NCI-H774 (cell line): ENCODE measurements at places on chromosomes 1 and 21.

GRCh38 chr1:46153732-46154131 is 21.2 kb upstream of the TSPAN1 start:
- no peak for DNase-seq

DNA sequence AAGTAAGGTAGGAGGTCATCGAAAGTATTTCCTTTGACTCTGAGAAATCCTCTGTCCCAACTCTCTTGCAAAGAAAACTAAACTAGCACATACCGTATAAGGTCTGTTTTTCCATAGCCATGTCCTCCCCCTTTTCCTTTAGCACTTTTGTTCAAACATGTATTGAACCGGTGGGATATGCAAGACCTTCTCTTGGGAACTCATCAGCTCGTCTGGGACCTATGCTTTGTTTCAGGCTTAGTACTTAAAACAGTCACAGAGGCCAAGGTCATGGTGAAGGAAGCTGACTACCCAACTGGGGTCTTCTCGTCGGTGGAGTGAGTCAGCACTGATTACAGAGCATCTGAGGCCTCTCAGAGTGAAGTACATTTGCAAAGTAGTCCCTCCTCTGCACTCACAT is 185.0 kb downstream of the ZBTB18 start:
- no peak for DNase-seq

DNA sequence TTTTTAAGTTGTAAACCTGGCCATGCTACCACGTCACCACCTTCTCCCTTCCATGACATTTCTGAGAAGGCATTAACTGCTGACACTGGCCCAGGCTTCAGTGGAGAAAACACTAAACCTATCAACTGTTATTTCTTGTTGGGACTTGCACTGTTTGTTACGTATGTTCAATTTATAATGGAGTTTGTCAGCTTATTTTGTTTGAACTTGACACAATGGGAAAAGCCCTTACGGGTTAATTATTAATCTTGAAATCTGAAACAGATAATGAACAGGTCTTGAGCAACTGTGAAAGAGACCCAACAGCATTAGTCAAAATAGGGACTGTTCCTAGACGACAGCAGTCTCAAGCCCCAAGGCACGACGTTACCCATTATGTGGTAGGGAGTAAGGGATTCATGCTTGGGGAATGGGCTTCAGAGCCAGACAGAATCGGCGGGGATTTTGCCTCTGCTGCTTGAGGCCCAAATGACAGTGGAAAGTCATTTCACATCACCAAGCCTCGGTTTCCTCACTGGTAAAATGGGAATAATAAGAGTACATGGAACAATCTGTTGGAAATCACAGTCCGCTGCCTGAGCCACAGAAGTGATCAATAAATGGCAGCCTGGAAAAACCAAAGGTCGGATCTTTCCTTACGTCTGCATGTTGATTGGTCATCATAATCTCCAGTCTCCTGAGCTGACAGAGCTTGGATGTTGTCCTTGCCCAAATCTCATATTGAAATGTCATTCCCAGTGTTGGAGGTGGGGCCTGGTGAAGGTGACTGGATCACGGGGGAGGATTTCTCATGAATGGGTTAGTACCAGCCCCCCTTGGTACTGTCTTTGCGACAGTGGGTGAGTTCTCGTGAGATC is 44.5 kb downstream of the TIAM1 start:
- DNase-seq: no peak

GRCh38 chr1:181049378-181049777 is 15.6 kb downstream of the MR1 start:
- DNase-seq: no peak

DNA sequence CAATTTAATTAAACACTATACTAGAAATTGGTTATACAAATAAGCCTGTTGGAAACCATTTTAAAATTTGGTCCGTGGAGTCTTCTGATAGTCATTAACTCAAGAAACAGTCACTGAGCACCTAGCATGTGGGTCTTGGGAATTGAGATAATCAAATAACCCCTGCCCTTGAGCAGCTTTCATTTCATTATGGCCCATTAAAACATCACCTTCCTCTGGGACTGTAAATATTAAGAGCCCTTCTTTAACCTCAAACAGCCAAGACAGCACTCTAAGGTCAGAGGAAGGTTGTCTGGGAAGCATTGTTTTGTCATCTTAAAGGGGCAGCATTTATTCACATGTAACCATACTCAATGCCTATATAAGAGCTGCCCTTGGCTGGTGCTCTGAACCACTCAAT is 610.3 kb upstream of the USP24 start:
- no peak for DNase-seq

GRCh38 chr1:228851193-228851592 is 115.9 kb downstream of the RHOU start:
- no peak for DNase-seq

DNA sequence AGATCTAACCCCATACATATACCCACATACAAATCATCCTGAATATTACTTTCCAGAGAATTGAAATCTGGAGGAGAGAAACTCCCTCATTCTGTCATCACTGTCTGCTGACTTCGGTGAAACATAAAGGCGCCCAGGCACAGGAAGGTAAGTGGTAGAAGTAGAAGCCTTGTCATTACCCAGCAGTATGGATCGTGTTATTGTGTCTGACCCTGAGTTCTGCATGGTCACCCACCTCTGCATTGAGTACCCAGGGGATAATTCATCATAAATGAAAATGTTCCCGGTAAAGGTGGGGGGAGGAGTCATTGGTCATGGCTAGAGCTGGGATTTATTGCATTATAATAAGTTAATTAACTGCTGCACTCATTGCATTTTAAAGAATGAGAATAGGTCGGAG is 342.6 kb upstream of the PKN2 start:
- DNase-seq: no peak

DNA sequence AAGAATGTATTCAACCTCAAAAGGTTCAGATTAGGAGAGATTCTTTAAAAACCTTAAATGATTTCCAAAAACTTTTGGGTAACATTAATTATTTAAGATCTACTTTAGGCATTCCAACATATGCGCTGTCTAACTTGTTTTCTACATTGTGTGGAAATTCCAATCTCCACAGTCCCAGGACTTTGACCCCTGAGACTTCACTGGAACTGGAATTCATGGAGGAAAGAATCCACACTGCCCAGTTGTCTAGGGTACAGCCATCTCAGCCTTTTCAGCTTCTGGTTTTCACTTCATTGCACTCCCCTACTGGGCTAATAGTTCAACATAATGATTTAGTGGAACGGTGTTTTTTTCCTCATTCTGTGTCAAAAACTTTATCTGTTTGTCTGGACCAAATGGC is 161.5 kb downstream of the IER5 start:
- DNase-seq: no peak
